Peyer's patch (tissue), 4 donors: ENCODE measurements at places on chromosomes 5 and 9. TPM values are rescaled to one million over a fixed set of nuclear protein-coding genes. Genes with fewer than 3 reads are reported as not detected.

GRCh38 chr5:78077369-78078068, 217.0 kb downstream of the AP3B1 start:
- no peak overlapping the region for H3K4me3 ChIP-seq
- H3K36me3 ChIP-seq = no peaks in the 10 kb centered on the region
- no peaks in the 10 kb centered on the region for H3K4me1 ChIP-seq

DNA sequence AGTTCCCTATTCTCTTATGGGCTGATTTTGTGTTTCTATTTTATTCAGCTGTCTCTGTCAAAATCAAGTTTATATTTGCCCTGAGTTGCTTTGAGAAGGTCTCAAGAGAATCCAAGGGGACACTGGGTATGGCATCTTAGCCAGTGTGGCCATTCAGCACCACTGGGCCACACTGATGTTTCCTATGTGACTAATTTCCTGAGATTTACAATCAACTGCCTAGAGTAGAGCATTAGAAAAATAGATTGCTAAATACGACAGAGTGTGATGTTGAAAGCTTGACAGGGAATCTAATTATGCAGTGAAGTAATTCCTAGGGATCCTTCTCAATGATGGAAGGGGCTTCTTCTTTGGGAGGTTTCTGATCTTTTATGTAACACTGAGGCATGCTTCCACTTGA, 141.7 kb downstream of the SV2C start:
- no peaks in the 10 kb centered on the region for H3K4me1 ChIP-seq
- no peak for DNase-seq
- no peaks in the 10 kb centered on the region for H3K36me3 ChIP-seq
- H3K27ac ChIP-seq = no peak overlapping the region
- H3K4me3 ChIP-seq = no peak overlapping the region

DNA sequence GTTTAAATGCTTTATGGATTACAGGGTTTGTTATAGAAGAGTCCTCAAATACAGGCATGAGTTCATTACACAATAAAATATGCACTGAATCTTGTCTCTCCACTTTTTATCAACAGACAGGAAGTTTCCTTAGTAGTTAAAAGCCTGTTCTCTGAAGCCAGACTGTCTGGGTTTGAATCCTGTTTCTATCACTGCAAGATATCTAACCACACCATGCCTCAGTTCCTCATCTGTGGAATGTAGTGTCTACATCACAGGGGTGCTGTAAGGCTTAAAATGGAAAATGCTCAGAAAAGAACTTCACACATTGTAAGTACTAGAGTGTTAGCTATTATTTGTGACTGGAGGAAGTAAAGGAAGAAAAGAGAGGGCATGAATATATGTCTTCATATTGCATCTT, 9.3 kb downstream of the LIX1 start:
- no peak overlapping the region for H3K4me3 ChIP-seq
- no peak for DNase-seq
- no peak overlapping the region for H3K27ac ChIP-seq
- H3K36me3 ChIP-seq = no peaks in the 10 kb centered on the region
- no peaks in the 10 kb centered on the region for H3K4me1 ChIP-seq

IL9 gene
- not detected for total RNA-seq

GRCh38 chr5:179296150-179296821, 49.0 kb downstream of the ADAMTS2 start:
- no peaks in the 10 kb centered on the region for H3K4me1 ChIP-seq
- no peaks in the 10 kb centered on the region for H3K27me3 ChIP-seq
- no peak overlapping the region for H3K4me3 ChIP-seq
- DNase-seq = peak; percentile 42
- H3K27ac ChIP-seq = no peak overlapping the region

GRCh38 chr9:5478206-5478605, 27.9 kb downstream of the CD274 start:
- no peaks in the 10 kb centered on the region for H3K4me1 ChIP-seq
- H3K4me3 ChIP-seq = no peak overlapping the region
- no peaks in the 10 kb centered on the region for H3K27me3 ChIP-seq
- no peak overlapping the region for H3K27ac ChIP-seq

CDKN2B gene
- 15.7 TPM for total RNA-seq

- H3K4me3 ChIP-seq = no peak overlapping the region
- no peaks in the 10 kb centered on the region for H3K36me3 ChIP-seq
- H3K4me1 ChIP-seq = no peaks in the 10 kb centered on the region
- no peaks in the 10 kb centered on the region for H3K27me3 ChIP-seq
Observed at GRCh38 chr9:91044354-91044753, 242.7 kb downstream of the SYK start.

- no peaks in the 10 kb centered on the region for H3K4me1 ChIP-seq
- H3K36me3 ChIP-seq = no peaks in the 10 kb centered on the region
- no peak for DNase-seq
- H3K27me3 ChIP-seq = no peaks in the 10 kb centered on the region
Observed at GRCh38 chr5:180142021-180142765, 66.8 kb downstream of the RASGEF1C start.
